ENCODE measurements at places on chromosomes 6 and 20.
A peak's percentile ranks its signal among the peaks of the same experiment; 100 is the strongest.

DNA sequence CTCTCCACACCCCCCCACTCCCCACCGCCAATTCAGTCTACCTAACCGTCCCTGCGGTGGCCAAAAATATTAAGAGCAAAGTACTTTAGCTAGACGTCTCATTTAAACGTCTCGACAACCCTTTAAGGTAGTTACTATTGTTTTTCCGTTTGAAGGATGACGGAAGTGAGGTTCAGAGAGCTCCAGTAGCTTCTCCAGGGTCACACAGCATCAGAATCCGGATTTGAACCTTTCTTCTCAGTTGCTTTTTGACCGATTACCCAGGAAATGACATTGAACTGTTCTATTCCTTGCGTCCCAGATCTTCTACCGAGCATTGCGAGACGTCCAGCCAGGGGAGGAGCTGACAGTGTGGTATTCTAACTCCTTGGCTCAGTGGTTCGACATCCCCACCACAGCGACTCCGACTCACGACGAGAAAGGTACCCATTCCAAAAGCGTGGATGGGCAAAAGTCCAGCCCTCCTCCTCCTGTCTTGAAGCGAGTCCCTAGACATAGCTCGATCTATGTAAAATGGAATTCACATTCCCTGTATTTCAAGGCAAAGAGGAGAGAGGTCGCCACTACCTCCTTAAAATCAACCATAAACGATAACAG, 2.4 kb downstream of the PRDM13 start:
- no peak for DNase-seq

- DNase-seq, result no peak
Measured at GRCh38 chr6:10847684-10848083, 9.3 kb upstream of the MAK start.

DNA sequence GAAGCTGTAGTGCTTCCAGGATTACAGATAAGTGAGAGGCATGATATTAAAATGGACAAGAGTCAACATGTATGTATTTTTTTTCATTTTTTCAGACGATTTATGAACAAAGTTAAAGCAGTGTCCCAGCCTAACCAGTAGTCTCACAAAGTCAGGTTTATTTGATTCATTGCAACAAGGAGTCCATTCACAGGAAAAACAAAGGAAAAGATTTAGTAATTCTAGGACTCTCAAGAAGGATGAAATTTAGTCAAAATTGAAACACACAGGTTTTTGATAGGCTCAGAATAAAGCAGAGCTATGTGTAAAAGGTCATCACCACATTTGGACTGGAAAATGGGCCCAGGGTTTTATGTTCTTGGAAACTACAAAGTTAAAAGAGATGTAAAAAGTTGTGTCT, 84.0 kb downstream of the ZNF133 start:
- DNase-seq, result no peak

DNA sequence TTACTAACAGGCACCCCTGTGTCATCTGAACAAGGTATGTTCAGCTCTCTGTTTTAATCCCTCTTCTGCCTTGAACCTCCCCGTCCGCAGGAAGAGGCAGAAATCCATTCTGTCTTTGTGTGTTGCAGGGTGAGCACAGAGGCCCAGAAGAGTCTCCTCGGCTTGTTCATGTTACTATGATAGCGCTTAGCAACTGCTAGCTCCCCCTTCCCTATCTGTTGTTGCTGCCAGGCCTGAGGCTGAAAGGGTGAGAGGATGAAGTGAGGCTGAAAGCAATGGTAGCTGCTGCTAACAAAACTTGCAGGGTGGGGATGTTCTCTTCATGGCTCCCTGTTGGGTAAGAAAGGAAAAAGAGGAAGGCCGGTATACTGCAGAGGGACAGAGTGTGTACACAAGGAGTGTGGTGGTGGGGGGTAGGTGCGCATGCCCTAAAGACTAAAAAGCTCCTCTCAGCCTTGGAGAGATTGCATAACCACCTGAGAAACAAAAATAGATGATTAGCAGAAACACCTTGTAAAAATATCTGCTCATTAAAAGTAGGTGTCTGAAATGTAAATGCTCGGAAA, 55.2 kb upstream of the CITED2 start:
- DNase-seq, result no peak

DNA sequence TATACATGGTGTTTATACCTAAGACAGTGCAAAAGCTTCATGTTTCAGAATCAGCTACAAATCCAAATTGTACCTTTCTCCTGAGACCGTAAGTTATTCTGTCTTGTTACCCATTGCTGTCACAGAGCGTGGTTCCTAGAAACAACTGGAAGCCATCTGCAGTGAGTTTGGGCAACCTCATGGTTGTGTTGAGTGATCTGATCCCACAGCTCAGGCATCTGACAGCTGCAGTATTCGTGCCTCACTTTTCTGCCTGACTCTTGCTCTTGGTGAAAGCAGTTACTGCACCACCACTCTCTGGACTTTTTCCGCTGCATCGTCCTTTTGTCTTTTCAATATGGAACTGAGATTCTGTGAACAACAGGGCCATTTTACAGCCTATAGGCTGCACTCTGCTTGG, 752.6 kb downstream of the MAFB start:
- no peak for DNase-seq

GRCh38 chr20:48002517-48002970, 217.3 kb upstream of the SULF2 start:
- no peak for DNase-seq

DNA sequence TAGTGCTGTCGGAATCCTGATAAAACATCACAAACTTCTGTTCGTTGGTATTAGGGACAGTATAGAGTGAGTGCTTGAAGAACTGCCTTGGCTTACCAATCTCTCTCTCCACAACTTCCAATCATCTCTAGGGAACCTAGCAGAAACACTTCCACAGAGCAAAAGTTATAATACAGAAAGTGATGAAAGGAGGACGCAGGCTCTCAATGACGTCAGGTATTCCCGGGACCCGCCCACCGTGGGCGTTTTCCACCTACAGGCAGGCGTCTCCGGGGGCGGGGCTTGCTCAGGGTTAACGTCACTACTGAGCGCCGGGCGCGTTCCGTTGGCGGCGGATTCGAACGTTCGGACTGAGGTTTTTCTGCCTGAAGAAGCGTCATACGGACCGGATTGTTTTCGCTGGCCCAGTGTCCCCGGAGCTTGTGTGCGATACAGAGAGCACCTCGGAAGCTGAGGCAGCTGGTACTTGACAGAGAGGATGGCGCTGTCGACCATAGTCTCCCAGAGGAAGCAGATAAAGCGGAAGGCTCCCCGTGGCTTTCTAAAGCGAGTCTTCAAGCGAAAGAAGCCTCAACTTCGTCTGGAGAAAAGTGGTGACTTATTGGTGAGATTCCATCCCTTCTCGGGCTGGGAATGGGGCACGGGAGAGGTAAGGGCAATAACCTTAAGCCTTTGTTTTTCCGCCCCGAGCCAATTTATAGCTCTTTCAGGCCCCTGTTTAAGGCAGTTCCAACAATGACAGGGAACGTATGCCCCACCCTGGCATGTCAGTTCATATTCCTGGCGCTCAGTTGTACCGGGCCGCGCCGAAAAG, at the start of gene CENPW:
TSS of gene CENPW (plus strand) at position 320 of the 814 bp plus-strand sequence. CDS start at position 479, 159 bp downstream.
- peak; percentile 62 for DNase-seq

DNA sequence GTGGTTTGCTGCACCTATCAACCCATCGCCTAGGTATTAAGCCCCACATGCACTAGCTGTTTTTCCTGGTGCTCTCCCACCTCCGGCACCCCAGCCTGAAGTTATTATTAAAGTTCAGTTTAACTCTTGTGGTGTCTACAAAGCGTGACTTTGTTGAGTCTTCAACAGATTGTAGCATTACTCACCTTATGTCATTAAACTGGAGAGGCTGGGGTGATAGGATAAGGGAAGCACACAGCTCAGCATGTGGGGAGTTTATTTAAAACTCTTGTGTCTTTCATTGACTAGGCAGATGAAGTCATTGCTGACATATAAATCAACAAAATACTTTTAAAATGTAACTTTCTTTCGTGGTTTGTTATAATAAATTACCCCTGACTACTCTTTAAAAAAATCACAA, 84.7 kb upstream of the GCM1 start:
- no peak for DNase-seq

DNA sequence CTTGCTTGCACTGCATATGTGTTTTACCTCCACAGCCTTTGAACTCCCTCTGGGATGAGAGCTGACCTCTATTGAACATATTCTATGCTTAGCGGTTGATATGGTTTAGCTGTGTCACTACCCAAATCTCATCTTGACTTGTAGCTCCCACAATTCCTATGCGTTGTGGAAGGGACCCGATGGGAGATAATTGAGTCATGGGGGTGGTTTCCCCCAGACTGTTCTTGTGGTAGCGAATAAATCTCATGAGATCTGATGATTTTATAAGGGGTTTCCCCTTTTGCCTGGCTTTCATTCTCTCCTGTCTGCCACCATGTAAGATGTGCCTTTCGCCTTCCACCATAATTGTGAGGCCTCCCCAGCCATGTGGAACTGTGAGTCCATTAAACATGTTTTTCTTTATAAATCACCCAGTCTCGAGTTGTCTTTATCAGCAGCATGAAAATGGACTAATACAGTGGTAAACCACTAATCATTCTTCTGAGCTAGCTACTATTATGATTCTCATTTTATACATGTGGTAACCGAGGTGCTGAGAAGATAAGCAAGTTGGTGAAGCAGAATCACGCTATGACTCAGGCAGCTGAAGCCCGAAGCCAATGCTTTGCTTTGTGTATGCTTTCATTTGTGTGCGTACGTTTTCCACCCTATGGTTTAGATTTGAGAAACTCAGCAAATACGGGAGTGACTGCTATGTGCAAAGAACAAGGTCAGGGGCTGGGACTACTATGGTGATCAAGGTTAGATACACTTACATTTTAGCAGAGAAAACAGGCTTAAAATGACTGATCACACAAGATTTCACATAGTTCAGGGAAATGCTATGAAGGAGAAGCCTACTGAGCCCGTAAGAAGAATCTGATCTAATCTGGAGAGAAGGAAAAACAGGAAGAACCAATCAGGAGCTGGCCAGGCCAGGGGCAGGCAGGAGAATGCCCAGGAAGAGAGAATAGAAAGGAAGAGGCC, 363.5 kb downstream of the ESR1 start:
- DNase-seq, result peak; percentile 53
